ENCODE measurements at places on chromosomes 7 and 10.

DNA sequence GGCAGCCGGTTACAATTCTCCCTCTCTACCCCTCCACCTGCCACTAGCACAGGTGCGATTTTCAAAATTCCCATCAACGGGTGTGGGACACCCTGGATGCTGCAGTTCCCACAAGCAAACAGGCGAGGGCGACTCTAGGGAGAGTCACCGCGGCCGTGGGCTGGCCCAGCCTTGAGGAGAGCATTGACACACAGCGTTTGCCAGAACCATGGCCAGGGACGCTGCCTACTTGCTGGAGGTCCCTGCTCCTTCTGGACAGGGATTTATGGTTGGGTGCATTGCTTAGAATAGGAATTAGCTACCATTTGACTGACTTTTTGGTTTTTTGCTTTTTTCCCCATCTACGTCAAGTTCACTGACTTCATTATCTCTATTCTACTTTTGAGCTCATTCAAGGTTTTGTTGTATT, 19.0 kb upstream of the CLDN4 start:
- no peaks in the 10 kb centered on the region for H3K27me3 ChIP-seq
- H3K4me3 ChIP-seq: no peak overlapping the region
- H3K4me1 ChIP-seq: no peaks in the 10 kb centered on the region

GRCh38 chr7:130593033-130593432, 75.5 kb downstream of the COPG2 start:
- no peaks in the 10 kb centered on the region for H3K36me3 ChIP-seq
- no peak overlapping the region for H3K27ac ChIP-seq
- no peaks in the 10 kb centered on the region for H3K4me1 ChIP-seq
- H3K27me3 ChIP-seq: no peaks in the 10 kb centered on the region

GRCh38 chr10:119545310-119545709, 2.8 kb upstream of the RGS10 start:
- no peak for DNase-seq
- no peaks in the 10 kb centered on the region for H3K27me3 ChIP-seq
- H3K4me1 ChIP-seq: no peaks in the 10 kb centered on the region
- no peak overlapping the region for H3K4me3 ChIP-seq

GRCh38 chr10:93756118-93756517, 1.6 kb upstream of the LGI1 start:
- H3K27ac ChIP-seq: no peak overlapping the region
- H3K4me3 ChIP-seq: no peak overlapping the region
- H3K4me1 ChIP-seq: peaks cover 30% of the 10 kb centered on the region
- no peaks in the 10 kb centered on the region for H3K36me3 ChIP-seq
- no peaks in the 10 kb centered on the region for H3K27me3 ChIP-seq

- no peak overlapping the region for H3K27ac ChIP-seq
- H3K4me1 ChIP-seq: peaks cover 19% of the 10 kb centered on the region
- peaks cover 34% of the 10 kb centered on the region for H3K27me3 ChIP-seq
- DNase-seq: no peak
These were observed 10.9 kb upstream of the INPP5A start for GRCh38 chr10:132526676-132527075.

DNA sequence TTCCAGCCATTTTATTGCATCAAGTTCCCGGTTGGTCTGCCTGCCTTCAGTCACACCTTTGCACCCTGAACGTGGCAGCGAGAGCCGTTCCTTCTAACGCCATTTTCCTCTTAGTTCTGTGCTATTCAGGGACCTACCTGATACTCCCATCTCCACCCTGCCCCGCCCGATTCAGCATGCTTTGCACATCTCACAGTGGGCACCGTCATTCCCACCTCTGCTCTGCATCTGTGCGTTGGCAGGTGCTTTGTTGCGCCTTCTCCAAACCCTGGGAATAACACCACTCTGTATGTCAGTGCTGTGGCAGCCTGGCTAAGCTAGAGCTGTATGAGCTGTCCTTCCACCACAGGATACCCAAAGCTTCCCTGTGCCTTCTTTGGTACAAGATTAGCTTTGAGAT, 96.8 kb downstream of the ACTR3B start:
- DNase-seq: no peak
- peaks cover 46% of the 10 kb centered on the region for H3K36me3 ChIP-seq
- no peaks in the 10 kb centered on the region for H3K4me1 ChIP-seq
- H3K27me3 ChIP-seq: no peaks in the 10 kb centered on the region
- no peak overlapping the region for H3K4me3 ChIP-seq

DNA sequence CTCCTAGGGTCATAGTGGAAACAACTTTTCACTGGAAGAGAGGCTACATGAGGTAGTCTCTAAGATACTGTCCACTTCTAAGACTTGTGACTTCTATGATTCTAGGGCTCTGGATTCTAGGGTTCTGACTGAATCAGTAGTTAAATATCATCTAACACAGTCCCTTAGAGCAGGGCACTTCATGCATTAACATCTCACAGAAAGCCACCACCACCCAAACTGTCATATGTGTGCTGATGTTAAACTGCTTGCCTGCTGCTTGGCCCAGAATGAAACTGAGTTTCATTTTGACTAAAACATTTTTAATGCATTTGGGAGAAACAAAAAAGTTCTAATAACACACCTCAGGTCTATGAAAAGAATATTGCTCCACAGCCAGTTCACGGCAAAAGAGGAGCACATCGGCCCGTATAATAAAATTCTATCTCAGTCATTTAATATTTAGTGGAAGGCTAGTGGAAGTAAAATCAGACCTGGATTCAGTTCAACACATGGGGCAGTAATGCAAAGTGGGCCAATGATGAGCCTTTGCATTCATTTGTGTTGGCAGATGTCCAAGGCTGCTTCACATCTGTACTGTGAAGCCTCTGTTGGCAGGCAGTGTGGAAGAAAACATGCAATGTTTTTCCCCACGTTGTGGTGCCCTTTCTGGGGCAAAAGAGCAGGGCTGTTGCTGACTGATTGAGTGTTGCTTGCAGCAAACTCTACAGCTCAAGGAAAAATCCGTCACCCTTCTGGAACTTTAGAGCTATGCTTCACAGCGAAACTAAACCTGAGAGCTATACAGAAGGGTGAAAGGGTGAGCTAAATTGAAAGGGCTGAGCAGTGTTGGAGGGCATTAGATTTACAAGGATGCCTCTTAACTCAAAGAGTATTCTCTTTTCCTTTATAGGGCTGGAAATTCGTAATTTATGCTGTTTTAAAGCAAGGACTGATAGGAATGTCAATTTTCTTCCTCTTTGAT, 33.5 kb upstream of the AUTS2 start:
- DNase-seq: no peak
- no peaks in the 10 kb centered on the region for H3K4me1 ChIP-seq
- no peaks in the 10 kb centered on the region for H3K36me3 ChIP-seq
- H3K27ac ChIP-seq: no peak overlapping the region
- H3K4me3 ChIP-seq: no peak overlapping the region

- H3K27me3 ChIP-seq: peaks cover 5% of the 10 kb centered on the region
- DNase-seq: no peak
- peak overlapping the region; percentile 31 for H3K27ac ChIP-seq
- H3K4me3 ChIP-seq: no peak overlapping the region
These were observed 9.3 kb upstream of the TMEM270 start for GRCh38 chr7:73851410-73852338.

DNA sequence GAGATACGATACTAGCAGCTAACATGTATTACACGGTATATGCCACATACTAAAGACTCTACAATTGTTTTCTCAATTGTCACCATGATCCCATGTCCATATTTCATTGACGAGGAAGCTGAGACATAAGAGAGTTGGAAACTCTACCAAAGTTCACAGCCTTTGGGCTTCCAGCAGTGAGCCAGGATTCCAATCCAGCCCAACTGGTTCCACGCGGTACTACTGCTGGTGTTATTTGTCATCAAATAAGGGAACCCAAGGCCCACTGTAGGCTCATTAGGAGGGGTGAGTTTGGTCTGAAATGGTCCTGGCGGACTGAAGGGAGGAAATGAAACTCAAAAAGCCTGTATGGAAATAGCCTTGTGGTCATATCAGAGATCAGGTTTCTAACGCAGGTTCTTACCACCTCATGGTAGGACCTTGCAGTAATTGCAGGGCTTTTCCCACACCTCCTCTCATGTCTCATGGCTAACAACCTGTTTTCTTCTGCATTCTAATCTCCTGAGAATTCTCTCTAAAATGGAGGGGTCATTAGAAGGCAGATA, 814.6 kb downstream of the LRMDA start:
- no peaks in the 10 kb centered on the region for H3K4me1 ChIP-seq
- H3K4me3 ChIP-seq: no peak overlapping the region
- H3K27ac ChIP-seq: no peak overlapping the region
- H3K27me3 ChIP-seq: no peaks in the 10 kb centered on the region
- no peaks in the 10 kb centered on the region for H3K36me3 ChIP-seq
- no peak for DNase-seq

GRCh38 chr7:36601601-36602000, 122.7 kb downstream of the AOAH start:
- H3K4me3 ChIP-seq: no peak overlapping the region
- no peak for DNase-seq
- H3K27ac ChIP-seq: no peak overlapping the region
- H3K4me1 ChIP-seq: no peaks in the 10 kb centered on the region

- no peaks in the 10 kb centered on the region for H3K27me3 ChIP-seq
- H3K27ac ChIP-seq: no peak overlapping the region
- no peak overlapping the region for H3K4me3 ChIP-seq
- no peak for DNase-seq
- H3K36me3 ChIP-seq: no peaks in the 10 kb centered on the region
- no peaks in the 10 kb centered on the region for H3K4me1 ChIP-seq
These were observed 94.7 kb downstream of the ZNRF2 start for GRCh38 chr7:30379131-30379530.

DNA sequence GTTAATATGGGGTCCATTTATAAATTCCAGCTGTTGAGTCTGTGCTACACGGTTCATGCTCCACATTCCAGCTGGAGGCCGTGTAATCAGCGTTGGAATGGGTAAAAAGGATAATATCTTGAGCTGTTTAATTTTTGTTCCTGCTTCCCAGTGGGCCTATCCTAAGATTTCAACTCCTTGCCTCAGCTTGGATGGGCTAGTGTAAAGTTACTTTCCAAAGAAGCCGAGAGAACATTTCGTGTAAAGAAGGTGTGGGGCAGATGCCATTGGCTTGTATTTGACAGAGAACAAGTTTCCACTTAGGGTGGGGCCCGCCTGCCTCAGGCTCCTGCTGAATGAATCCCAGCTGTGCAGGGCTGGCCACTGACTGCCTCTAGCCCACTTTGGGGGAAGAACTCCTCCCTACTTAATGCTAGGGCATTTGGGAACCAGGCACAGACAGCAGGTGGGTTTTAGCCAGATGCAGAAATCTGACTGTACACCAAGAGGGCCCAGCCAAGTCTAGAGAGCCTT, 125.9 kb upstream of the LYZL2 start:
- H3K36me3 ChIP-seq: no peaks in the 10 kb centered on the region
- DNase-seq: no peak
- H3K27me3 ChIP-seq: no peaks in the 10 kb centered on the region

- H3K27me3 ChIP-seq: no peaks in the 10 kb centered on the region
- no peaks in the 10 kb centered on the region for H3K36me3 ChIP-seq
- peaks cover 12% of the 10 kb centered on the region for H3K4me1 ChIP-seq
- DNase-seq: peak; percentile 49
These were observed 70.4 kb downstream of the COA1 start for GRCh38 chr7:43658718-43659548.

DNA sequence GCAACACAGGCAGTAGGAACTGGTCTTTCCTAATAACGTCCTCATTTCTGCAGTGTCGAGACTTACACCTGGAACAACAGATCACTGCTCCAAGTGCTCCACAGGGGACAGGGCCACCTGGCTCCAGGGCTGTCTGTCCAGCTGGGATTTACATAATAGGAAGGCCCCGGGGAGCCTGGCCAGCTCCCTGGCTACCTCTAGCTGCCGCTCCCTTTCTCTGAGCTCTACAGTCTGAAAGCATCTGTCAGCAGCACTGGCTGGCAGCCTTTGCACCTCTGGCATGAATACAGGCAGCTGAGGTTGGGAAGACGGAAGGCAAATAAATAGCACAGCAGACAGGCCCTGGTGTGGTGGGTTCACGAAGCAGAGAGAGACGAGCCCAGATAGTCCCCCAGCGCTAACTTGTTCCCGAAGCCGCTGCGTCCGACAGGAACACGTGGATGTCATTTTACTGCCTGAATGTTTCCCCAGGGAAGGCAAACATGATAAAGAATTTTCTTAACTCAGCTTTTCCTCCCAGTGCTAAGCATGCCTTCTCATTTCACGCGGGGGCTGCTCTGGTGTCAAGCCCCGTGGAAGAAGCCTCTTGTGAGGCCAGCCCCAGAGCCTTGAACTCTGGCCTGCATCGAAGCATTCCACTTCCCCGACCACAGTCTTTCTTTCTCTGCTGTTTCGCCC, 105.4 kb downstream of the ITIH5 start:
- H3K4me3 ChIP-seq: no peak overlapping the region
- H3K27ac ChIP-seq: peak overlapping the region; percentile 49
- no peaks in the 10 kb centered on the region for H3K36me3 ChIP-seq
- H3K27me3 ChIP-seq: no peaks in the 10 kb centered on the region
- peaks cover 9% of the 10 kb centered on the region for H3K4me1 ChIP-seq

DNA sequence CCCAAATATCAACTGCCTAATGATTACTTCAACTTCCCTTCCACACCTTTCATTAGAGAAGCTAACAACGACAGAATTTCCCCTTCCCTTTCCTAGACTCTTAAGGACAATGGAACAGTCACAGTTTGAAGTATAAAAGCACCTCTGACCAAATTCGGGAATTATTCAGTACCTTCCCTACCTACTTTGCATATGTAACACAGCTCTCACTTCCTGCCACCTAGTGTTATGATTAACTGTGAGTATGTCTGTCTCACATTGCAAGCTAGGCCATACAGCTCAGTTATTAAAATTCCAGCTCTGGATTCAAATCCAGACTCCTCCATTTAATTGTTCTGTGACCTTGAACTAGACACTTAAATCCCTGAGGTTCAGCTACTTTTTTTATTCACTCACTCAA, 44.8 kb upstream of the HPSE2 start:
- no peaks in the 10 kb centered on the region for H3K36me3 ChIP-seq
- no peak overlapping the region for H3K4me3 ChIP-seq
- H3K4me1 ChIP-seq: no peaks in the 10 kb centered on the region
- no peak for DNase-seq
- no peak overlapping the region for H3K27ac ChIP-seq

DNA sequence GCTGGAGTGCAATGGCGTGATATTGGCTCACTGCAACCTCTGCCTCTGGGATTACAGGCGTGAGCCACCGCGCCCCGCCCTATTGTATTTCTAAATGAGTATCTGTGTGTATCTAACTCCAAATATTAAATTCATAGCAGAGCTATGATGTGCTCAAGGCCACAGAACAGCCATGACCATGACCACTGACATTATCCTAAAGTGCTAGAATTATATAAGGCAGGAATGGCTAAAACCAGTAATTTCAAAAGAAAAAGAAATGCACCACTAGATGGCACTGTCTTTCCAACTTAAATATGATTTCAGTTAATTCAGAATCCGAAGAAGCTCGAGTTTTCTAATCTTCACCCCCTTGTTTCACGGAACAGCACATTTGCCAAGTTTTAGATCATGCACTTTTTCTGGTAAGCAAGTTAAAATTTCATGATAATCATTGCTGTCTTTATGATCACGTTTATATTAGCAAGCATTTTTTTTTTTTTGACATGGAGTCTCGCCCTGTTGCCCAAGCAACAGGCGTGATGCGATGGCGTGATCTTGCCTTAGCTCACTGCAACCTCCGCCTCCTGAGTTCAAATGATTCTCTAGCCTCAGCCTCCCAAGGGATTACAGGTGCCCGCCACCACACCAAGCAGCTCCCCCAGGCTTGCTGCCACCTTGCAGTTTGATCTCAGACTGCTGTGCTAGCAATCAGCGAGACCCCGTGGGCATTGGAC, 65.3 kb downstream of the OR13A1 start:
- H3K4me3 ChIP-seq: peak overlapping the region; percentile 8
- no peaks in the 10 kb centered on the region for H3K4me1 ChIP-seq
- H3K27ac ChIP-seq: no peak overlapping the region
- no peak for DNase-seq
- no peaks in the 10 kb centered on the region for H3K27me3 ChIP-seq
- H3K36me3 ChIP-seq: no peaks in the 10 kb centered on the region
